Mesenchymal stem cell (in vitro differentiated cells and primary cell): ENCODE measurements at places on chromosomes 3 and 15.

- no peaks in the 10 kb centered on the region for H3K27me3 ChIP-seq
- H3K36me3 ChIP-seq, result no peaks in the 10 kb centered on the region
- no peaks in the 10 kb centered on the region for H3K4me1 ChIP-seq
- no peak overlapping the region for H3K27ac ChIP-seq
- H3K4me3 ChIP-seq, result no peak overlapping the region
Observed at GRCh38 chr3:15805756-15806266, 8.0 kb upstream of the ANKRD28 start.

DNA sequence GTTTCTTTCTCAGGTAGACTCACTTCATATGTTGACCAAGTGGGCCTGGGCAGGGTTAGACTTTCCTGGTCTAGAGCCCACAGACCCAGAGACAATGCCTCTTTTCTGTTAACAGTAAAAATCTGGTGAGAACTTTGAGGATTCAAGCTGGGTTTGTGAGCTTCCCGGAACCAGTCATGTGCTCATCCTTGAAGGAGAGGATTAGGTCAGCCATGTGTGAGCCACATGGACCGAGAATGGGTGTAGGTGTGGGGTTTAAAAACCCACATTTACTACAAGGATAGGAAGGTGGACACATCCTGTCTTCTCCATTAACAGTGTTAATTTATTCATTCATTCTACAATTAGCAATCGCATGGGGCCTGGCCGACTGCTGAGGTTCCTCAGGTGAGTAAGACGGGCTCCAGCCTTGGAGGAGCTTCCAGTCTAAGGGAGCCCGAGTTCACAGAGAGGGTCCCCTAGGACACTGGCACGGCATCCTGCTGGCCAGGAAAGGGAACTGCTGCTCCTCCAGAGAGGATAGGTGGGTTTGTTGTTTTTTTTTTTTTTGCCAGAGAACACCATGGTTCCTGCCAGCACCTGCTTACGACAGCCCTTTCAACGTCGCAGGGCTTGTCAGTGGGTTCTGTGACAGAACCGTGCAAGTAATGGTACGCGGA is 69.0 kb downstream of the SQOR start:
- H3K36me3 ChIP-seq, result no peaks in the 10 kb centered on the region
- no peak for DNase-seq
- peak overlapping the region; percentile 65 for H3K4me3 ChIP-seq
- H3K27ac ChIP-seq, result no peak overlapping the region
- peaks cover 9% of the 10 kb centered on the region for H3K4me1 ChIP-seq

GRCh38 chr3:161690299-161690620 is 193.7 kb downstream of the OTOL1 start:
- H3K4me1 ChIP-seq, result no peaks in the 10 kb centered on the region
- no peak for DNase-seq
- H3K27me3 ChIP-seq, result no peaks in the 10 kb centered on the region

DNA sequence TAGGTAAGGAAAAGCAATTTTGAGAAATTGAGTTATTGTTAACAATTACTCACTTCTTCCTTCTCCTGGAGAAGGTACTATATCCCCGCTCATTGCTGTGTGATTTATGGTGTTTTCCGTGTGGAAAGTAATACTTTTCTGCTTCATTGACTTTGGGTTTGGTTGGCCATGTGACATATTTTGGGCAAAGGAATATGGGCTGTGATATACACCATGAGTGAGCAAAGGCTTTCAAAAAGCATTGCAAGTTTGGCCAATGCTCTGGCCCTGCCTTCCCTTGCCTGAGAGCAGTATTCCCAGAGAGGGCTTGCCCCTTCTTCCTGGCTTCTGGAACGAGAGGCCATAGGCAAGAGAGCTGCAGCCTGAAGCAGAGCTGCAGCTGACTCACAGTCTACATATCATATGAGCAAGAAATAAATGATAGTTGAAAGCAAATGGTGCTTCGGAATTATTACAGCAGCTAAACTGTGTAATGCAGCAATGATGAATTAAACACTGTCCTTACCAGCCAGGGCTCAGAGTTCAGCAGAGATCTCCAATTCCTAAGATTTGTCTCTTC is 216.8 kb upstream of the CD96 start:
- H3K27ac ChIP-seq, result no peak overlapping the region
- H3K4me1 ChIP-seq, result no peaks in the 10 kb centered on the region
- no peak for DNase-seq
- no peak overlapping the region for H3K4me3 ChIP-seq
- no peaks in the 10 kb centered on the region for H3K36me3 ChIP-seq

GRCh38 chr3:58679974-58680666 is 13.5 kb upstream of the FAM3D start:
- H3K27me3 ChIP-seq, result peaks cover 8% of the 10 kb centered on the region
- H3K4me1 ChIP-seq, result peaks cover 4% of the 10 kb centered on the region
- H3K27ac ChIP-seq, result no peak overlapping the region
- DNase-seq, result no peak

DNA sequence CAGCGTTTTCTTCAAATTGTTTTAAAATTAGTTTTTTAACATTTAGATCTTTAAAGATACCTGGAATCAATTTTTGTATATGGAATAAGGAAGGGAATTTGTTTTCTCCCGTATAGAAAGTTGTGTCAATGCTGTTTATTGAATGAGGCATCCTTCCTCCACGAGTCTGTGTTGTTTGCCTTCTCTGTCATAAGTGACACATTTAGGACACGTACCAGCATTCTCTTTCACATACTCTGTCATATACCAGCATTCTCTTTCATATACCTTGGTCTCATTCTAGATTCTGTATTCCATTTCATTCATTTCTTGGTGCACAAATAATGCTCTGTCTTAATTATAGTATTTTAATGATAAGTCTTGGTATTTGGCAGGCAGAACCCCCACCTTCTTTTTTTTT is 10.3 kb downstream of the ATP11B start:
- DNase-seq, result no peak
- no peak overlapping the region for H3K4me3 ChIP-seq
- peaks cover 2% of the 10 kb centered on the region for H3K4me1 ChIP-seq
- H3K27ac ChIP-seq, result no peak overlapping the region
- no peaks in the 10 kb centered on the region for H3K36me3 ChIP-seq

DNA sequence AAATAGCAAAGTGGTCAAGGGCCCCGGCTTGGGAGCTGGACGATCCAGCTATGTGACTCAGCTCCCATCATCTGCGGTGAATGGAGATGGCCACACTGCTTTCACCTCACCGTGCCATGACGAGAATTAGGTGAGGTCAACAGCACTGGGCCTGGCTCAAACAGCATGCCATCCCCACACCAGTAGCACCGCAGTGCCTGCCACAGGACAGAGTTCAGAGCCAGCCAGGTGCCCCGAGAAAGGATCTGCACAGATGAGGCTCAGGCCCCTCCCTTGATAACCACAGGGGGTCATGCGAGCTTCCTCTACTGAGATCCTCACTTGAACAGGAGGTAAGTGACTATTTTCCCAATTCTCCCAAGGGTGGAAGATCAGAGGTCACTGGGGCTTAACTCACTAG is 29.4 kb downstream of the ZXDC start:
- H3K27me3 ChIP-seq, result no peaks in the 10 kb centered on the region
- peaks cover 19% of the 10 kb centered on the region for H3K4me1 ChIP-seq
- peaks cover 45% of the 10 kb centered on the region for H3K36me3 ChIP-seq
- no peak for DNase-seq

DNA sequence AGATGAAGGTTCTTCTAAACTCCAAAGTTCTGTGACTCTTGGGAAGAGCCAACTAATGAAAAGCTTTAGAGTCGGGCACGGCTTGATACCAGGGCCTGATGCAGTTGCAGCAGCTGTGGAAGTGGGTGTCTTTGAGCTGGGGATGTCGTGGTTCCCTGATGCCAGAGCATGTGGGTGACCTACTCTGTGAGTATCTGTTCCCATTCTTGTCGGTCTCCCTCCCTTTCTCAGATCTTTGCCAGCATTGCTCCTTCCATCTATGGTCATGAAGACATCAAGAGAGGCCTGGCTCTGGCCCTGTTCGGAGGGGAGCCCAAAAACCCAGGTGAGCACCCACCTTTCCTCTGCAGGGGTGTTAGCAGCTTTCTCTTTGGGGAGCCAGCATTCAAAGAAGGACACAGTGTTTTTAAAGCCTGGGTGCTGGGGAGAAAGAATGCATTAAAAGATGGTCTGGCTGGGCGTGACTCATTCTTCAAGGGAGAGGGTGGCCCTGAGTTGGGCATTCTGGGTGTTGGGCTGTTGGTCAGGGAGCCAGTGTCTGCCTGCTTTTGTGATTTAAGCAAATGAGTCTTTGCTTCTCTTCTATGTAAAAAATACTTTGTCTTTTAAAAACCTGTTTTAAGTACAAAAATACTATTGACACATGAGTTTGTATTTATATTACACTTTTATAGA is 13.2 kb upstream of the PODXL2 start:
- H3K4me1 ChIP-seq, result peaks cover 12% of the 10 kb centered on the region
- DNase-seq, result no peak
- no peak overlapping the region for H3K4me3 ChIP-seq
- H3K36me3 ChIP-seq, result peaks cover 39% of the 10 kb centered on the region
- H3K27ac ChIP-seq, result no peak overlapping the region

DNA sequence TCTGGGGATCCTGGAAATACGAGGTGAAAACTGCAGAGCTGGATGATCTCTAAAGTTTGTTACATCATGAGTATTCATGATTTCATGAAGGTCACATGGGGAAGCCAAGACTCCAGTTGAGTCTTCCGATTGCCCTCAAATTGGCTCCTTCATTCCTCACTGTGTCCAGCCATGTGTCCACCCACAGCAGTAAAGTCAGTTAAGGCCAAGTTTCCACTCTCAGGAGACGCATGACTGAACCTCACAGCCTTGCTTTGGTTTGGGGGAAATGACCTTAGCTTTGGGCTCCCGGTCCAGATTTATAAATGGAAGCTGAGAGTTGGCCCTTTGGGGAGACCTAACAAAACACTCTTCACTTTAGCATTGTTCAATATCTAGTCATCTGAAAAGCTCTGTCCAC is 289.7 kb upstream of the MCTP2 start:
- H3K27ac ChIP-seq, result no peak overlapping the region
- no peaks in the 10 kb centered on the region for H3K4me1 ChIP-seq
- H3K36me3 ChIP-seq, result no peaks in the 10 kb centered on the region
- DNase-seq, result no peak
- no peak overlapping the region for H3K4me3 ChIP-seq

DNA sequence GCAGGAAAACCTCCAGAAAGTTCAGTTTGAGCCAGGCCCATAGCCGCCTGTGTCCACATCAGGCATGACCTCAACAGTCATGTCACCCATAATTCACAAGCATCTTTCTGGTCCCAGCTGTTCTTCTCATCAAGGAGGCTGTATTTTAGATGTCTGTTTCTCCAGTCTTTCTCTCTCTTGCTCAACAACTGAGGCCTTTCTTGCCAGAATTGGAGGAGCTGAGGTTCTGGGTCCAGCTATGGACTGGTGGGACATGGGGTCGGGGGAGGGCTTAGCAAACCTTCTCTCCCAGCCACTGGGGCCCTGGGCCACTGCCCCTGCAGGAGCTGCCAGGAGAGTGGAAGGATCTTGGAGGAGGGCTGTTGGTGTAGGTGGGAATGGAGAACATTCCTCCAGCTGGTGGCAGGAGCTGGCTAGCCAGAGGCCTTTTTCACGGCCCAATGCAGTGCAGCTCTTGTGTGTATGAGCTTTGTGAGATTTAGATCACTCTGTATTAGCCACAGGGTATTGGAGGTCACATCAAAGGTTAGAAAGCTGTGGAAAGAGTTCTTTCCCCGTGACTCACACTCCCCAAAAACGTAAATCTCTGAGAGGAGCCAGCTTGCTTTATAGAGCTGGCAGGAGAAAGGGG is 23.5 kb downstream of the MAGEF1 start:
- H3K27me3 ChIP-seq, result peaks cover 11% of the 10 kb centered on the region
- peak overlapping the region; percentile 43 for H3K27ac ChIP-seq
- peaks cover 27% of the 10 kb centered on the region for H3K4me1 ChIP-seq
- H3K36me3 ChIP-seq, result no peaks in the 10 kb centered on the region

GRCh38 chr15:70341566-70341965 is 243.8 kb upstream of the TLE3 start:
- H3K4me1 ChIP-seq, result peaks cover 2% of the 10 kb centered on the region
- no peak for DNase-seq
- H3K4me3 ChIP-seq, result no peak overlapping the region
- peaks cover 22% of the 10 kb centered on the region for H3K27me3 ChIP-seq
- no peak overlapping the region for H3K27ac ChIP-seq

DNA sequence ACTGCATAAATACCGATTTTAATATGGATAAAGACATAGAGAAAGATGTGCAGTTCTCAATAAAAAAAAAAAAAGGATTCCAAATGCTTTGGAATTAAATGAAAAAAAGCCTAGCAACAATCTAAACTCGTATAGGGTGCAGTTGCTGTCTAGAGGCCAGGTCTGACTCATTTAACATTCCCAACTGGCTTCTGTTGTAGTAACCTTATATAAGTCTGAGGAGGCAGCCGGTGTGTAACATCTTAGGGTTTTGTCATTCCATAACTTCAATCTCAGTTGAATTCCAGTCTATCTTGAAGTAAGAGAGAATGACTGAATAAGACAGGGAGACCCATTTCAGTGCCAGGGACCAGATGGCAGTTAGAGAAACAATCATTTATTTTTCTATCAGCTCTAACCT is 6.5 kb downstream of the PDCD10 start:
- no peak overlapping the region for H3K4me3 ChIP-seq
- peak; percentile 58 for DNase-seq
- H3K27me3 ChIP-seq, result no peaks in the 10 kb centered on the region
- no peaks in the 10 kb centered on the region for H3K4me1 ChIP-seq
- no peak overlapping the region for H3K27ac ChIP-seq
- H3K36me3 ChIP-seq, result peaks cover 1% of the 10 kb centered on the region

DNA sequence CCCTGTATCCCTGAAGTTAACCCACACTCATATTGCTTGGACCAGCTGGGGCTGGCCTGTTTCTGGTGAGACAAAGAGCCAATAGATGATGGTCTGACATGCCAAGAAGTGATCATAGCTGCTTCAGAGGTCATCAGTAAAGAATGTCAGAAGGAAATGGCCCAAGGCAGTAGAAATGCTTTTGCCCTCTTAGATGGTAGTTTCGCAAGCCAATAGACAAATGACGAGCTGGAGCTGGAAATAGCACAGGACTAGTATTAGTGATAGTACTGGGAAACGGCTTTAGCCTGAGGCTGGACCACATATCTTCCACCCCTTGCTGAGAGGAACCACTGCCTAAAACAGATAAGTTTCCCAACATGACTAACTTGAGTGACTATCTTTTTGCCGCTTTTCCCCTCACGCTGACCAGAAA is 176.1 kb upstream of the THBS1 start:
- no peaks in the 10 kb centered on the region for H3K36me3 ChIP-seq
- H3K27me3 ChIP-seq, result no peaks in the 10 kb centered on the region
- no peak overlapping the region for H3K4me3 ChIP-seq
- DNase-seq, result peak; percentile 96

DNA sequence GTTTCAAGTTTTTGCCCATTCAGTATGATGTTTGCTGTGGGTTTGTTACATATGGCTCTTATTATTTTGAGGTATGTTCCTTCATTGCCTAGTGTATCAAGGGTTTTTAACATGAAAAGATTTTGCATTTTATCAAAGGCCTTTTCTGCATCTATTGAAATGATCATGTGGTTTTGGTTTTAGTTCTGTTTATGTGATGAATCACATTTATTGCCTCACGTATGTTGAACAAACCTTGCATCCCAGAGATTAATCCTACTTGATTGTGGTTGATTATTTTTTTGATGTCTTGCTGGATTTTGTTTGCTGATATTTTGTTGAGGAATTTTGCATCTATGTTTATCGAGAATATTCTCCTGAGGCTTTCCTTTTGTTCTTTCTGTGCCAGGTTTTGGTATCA is 39.4 kb downstream of the TMCO5A start:
- no peaks in the 10 kb centered on the region for H3K4me1 ChIP-seq
- no peaks in the 10 kb centered on the region for H3K36me3 ChIP-seq
- H3K27ac ChIP-seq, result no peak overlapping the region
- H3K4me3 ChIP-seq, result no peak overlapping the region
- peak; percentile 8 for DNase-seq

GRCh38 chr3:186841620-186842019 is 890 bp upstream of the ADIPOQ start:
- H3K27ac ChIP-seq, result no peak overlapping the region
- H3K36me3 ChIP-seq, result no peaks in the 10 kb centered on the region
- H3K4me1 ChIP-seq, result no peaks in the 10 kb centered on the region
- H3K27me3 ChIP-seq, result peaks cover 32% of the 10 kb centered on the region
- DNase-seq, result no peak
